ENCODE measurements at places on chromosomes 5 and 9.

- no peak for DNase-seq
These were observed 60.7 kb downstream of the LHFPL2 start for GRCh38 chr5:78587775-78588291.

- no peak for DNase-seq
These were observed 353.5 kb downstream of the FBXL17 start for GRCh38 chr5:108028412-108028811.

DNA sequence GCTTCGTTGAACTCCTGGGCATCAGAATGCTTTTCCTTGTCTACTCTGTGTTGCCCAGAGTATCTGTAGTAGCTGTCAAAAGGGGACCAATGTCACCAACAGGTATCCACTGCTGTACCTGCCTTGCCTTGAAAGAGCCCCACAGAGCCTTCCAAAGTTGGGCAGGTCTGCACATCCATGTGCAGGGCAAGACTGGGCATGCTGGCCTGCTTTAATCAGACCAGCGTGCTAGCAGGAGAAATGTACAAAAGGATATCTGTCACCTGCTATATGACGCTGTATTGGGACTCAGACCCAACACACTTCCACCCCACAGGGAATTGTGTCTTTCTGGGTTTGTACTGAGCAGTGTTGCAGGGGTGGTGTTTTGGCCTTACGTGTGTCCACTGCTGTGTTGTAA, 11.9 kb downstream of the DELE1 start:
- no peak for DNase-seq

- DNase-seq = no peak
These were observed 64.3 kb downstream of the ANGPTL2 start for GRCh38 chr9:127058011-127058644.

DNA sequence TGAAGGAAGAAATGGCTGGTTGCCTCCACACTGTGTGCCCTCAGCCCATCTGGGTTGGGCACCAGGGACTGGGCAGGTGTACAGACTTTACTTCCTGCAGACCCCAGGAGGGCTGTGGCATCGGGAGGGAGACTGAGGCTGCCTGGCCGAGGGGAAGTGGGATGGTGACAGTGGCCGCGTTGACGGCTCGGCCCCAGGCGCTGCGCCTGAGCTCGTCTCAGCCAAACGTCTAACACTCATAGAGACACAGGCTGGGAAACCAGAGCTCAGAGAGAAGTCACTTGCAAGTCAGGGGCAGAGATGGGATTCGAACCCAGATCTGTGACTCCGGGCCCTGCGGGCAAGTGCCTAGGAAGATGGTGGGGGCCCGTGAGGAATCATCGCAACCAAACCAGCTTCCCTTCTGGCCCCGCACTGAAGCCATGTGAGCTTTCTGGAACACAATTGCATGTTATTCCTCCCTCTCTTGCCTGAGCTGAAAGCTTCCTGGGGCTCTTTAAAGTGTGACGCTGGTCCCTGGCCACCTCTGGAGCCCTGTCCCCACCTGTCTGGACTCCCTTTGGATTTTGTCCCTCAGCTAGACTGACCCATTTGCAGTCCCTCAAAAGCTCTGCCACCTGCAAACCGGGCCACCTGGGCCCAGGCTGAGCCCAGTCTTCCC, 53.1 kb upstream of the FUBP3 start:
- DNase-seq = no peak

DNA sequence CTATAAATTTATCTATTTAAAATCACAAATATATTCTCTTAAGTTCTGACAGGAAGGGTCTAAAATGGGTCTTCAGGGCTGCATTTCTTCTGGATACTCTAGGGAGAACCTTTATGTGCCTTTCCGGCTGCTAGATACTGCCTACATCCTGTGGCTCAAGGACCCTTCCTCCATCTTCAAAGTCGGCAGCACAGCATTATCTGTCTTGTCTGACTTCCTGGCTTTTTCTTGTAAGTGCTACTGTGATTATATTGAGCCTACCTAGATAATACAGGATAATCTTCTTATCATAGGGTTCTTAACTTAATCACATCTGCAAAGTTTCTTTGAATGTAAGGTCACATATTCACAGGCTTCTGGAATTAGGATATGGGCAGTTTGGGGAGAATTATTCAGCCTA, 943.8 kb upstream of the TYRP1 start:
- no peak for DNase-seq

- DNase-seq = no peak
These were observed 114.2 kb downstream of the LHFPL2 start for GRCh38 chr5:78534148-78534904.

- DNase-seq = no peak
These were observed 100.7 kb downstream of the DRD1 start for GRCh38 chr5:175343308-175343707.

GRCh38 chr9:108910402-108910801, 23.5 kb downstream of the ELP1 start:
- no peak for DNase-seq

DNA sequence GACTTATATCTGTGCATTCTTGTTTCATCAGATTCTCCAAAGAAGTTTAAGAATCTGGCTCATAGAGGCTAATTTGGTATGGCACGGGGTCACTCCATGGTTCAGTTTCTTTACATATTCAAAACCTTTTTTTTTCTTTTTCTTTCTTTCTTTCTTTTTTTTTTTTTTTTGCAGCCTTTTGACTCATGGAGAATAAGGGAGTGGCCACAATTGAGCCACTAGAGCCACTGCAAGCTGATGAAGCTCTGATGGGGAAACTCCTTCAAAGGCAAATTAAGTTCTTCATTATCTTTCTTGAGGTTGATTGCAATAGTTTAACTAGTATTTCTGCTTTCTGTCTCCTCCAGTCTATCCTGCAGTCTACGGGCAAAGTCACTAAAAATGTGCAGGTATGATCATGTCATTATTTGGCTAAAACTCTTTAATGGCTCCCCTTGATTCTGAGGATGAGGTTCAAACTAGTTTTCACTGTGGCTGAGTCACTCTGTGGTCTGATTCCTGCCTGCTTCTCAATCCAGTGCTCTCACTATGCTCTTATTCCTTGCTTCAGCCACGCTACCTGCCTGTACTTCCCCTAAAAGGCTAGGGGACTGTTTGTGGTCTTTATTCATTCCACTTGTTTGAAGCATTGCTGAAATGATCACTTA, 93.5 kb upstream of the RIOK2 start:
- no peak for DNase-seq

GRCh38 chr9:137816531-137817235, 60.9 kb upstream of the CACNA1B start:
- DNase-seq = no peak

DNA sequence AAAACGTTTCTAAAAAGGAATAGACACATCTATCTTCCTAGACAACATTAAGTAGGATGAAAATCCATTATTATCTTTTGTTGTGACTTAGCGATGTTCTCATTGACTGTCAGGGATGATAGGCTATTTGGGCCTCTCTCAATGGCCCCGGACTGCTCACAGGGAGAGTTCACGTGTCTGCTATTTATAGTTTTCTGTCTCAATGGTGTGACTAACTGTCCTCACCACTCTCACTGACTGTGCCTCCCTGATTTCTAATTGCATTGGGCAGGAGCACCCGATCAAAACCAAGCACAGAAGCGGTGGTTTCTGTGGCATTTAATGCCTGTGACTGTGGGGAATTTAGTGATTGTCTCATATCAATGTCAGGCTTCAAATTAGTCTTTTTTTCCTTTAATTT, 286.7 kb upstream of the KLF9 start:
- DNase-seq = no peak

GRCh38 chr9:91522481-91522880, 98.8 kb upstream of the NFIL3 start:
- no peak for DNase-seq

DNA sequence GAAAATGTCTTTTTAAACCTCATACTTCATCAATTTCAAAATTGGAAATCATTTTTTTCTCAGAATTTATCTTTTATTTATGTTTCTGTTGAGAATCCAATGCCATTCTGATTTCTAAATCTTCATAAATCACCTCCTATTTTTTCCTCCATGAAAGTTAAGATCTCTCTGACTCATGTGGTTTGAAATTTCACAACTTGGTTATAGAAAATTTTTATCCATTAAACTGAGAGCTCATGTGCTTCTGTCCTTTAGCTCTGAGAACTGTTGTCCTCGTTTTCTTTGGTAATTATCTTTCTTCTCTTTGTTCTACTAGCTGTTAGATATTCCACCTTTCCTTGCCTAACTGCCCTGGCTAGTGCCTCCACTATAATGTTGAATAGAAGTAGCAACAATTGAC, 1.5 kb upstream of the RNF180 start:
- no peak for DNase-seq

DNA sequence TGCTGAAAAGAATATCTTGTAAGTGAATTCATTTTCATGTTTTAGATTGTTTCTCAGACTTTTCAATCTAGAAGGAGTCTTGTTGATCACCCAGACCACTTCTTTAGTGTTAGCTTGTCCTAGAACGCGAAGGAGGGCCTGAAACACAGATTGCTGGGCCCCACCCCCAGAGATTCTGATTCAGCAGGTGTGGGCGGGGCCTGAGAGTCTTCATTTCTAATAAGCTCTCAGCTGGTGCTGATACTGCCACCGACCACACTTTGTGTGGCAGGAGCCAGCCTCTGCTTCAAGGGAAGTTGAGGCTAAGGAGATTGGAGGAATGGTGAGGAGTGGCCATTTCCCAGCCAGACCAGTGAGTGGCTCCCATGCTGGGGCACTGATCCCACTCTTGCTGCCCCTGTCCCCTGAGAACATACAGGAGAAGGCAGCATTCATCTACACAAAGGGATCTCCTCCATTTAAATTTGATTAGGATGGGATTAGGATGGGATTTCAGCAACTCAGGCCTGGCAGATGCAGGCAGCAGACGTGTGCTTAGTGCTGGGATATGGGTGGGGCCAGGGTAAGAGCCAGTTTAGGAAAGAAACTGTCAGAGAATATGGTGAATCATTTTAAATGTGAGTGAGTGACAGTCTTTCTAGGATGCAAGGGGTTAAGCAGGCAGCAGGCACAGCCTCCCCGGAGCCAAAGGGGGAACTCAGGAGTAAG, 35.9 kb downstream of the ZNF618 start:
- no peak for DNase-seq

DNA sequence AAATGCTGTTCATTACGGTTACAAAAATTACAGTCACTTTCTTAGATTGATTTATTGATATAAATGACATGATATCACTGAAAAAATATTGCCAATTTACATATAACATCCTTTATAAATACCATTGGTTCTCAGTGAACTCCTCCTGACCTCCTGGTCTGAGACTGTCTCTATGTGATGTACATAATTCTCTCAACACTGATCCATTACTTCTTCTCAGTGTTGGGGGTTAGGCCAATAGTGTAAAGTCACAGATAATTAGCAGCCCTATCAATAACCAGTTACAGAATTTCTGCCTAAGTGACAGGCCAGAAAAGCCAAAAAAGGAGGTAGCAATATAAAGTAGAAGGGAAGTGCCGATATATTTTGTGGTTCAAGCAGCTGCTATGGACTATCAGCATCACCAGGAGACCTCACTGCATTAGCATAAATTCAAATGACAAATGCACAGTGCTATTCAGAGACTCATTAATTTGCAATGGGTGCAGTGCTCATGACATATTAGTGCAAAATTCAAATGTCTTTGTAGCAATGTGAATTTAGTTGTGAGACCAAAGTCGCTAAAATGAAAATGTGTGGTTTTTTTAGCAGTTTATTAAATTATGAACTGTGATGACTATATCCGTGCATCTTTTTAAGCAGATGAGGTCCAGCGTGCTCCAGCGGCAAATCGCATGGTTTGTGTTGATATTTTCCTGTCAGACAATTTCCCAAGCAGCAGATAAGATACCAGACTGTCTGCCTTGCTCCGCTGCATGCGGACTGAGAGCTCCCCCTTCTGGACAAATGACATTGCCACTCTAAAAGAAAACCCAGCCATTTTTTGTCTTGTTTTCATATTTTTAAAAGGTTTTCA, 144.6 kb downstream of the CETN3 start:
- DNase-seq = peak; percentile 32

DNA sequence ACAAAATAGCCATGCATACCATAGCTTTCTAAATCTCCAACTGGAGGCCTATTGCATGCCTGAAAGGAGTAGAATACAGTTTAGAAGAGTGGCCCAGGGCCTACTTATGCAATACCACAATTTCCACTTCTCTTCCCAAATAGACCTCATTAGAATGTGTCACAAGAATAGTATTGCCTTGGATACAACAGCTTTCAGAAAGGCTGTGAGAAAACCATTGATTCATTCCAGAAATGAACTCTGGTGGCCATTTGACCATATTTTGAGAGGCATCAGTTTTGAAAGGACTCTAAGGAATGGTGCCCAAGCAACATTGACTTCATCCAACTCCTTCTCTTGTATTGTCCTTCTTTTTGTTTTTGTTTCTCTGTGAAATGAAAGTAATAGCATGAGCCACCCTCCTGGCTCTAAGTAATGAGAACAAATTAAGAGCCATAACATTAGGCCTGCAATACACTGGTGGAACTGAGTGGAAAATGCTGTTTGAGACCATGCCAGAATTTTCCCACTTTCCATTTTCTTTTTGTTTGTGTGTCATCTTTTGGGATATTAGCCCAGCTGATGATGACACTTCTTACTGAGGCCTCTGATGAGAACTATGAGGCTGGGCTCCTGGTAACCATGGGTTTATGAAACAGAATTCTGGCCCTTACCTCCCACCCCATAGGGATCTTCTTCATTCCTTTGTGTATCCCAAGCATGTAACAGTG, 90.2 kb downstream of the TMEM174 start:
- no peak for DNase-seq

GRCh38 chr9:126591083-126591482, 22.6 kb upstream of the LMX1B start:
- DNase-seq = no peak

DNA sequence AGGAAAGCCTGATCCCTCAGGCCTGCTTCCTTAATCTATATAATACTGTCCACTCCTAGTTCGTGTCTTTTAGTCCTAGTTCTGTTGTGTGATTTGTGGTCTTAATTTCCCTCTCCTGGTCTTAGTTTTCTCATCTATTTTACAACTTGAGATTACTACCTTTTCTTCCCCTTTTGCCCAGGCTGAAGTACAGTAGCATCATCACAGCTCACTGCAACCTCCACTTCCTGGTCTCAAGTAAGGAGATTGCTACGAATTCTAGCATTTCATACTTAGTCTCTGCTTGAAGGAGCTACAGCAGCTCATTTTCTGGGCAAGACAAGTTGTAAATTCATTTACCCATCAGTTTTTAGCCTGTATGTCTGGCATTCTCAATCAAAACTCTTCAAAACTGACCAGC, 5.5 kb downstream of the TRIM32 start:
- no peak for DNase-seq

- DNase-seq = no peak
These were observed 73.9 kb downstream of the KLF9 start for GRCh38 chr9:70340572-70340971.

GRCh38 chr5:167255926-167256325, 1035.5 kb upstream of the WWC1 start:
- no peak for DNase-seq
